Stimulated activated CD4-positive, alpha-beta T cell treated with anti-CD3 and anti-CD28 coated beads, Interleukin-15, amount 100 ng/mL, for 24 hours (primary cell): ENCODE measurements at places on chromosomes 6 and 20.
A peak's percentile ranks its signal among the peaks of the same experiment; 100 is the strongest.

DNA sequence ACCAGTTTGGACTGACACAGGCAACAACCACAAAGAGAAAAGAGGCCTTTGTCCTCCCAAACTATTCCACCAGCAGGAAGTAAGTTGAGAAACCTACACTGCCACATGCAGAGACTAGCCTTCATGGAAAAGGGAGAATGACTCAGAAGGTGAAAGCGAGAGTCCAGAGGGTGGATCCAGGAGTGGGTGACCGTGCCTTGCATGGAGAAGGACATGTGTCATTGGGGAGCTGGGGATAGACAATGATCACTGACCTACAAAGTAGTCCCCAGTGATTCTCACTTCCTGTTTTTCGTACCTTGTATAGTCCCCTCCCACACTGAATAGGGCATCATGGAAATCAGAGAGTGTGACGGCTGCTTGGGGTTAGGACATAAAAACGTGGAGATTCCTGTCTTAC, 91.9 kb downstream of the MYLK4 start:
- peak; percentile 6 for DNase-seq

DNA sequence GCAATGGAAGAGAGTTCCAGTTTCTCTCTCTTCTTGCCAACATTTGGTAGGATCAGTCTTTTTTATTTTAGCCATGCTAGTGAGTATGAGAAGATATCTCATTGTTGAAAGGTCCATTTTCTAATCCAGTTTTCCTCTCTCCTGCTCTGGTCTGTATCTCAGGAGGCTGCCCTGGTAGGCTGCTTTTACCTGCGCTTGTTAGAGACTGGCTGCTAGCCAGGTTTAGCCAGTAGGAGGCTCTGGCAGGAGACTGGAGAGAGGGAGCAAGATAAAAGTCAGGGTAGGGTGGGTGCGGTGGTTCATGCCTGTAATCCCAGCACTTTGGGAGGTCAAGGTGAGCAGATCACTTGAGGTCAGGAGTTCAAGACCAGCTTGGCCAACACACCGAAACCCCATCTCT, 68.6 kb upstream of the FOXP4 start:
- DNase-seq = no peak

- no peak for DNase-seq
Observed at GRCh38 chr6:130717657-130718056, 109.5 kb upstream of the SMLR1 start.

GRCh38 chr6:121544691-121545090, 109.2 kb downstream of the GJA1 start:
- DNase-seq = no peak

GRCh38 chr20:20003031-20003954, 13.9 kb upstream of the NAA20 start:
- peak; percentile 38 for DNase-seq

DNA sequence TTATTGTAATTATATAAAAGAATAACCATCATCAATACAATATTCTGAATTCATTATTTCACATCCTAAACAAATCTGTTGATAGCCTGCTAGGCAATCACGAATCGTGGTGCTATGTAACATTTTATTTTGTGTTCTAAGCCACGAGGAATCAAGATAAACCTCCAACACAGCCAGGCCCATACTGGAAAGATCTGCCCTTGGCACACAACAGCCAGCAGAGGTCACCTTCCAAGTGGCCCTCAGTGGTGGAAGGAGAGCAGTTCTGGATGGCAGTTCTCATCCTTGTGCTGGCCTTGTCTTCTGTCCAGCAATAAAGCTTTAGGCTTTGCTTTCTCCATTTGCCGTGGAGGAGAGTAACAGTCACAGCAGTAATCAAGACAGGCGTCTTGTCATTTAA, 13.2 kb downstream of the ZNF831 start:
- DNase-seq = no peak

- DNase-seq = peak; percentile 56
Observed at GRCh38 chr6:36912030-36912454, 26.3 kb downstream of the C6orf89 start.

GRCh38 chr20:64180673-64181072, 16.4 kb downstream of the MYT1 start:
- no peak for DNase-seq

DNA sequence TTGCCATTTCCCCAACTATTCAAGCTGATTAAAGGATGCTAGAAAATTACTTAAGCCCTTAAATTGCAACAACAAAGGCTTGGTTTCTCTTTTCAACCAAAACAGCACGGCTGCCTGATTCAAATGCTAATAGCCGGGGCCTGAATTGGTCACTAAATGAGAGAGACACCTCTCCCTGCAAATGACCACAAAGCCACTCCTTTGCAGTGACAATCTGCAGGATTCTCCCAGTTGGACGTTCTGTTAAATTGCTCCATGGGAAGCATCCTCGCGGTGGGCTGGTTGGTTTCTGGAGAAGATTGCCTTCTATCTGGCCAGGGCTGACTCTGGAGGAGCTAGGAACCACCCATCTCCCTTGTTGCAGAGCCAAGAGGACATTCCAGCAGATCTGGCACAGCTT, 29.7 kb upstream of the TBXT start:
- no peak for DNase-seq

DNA sequence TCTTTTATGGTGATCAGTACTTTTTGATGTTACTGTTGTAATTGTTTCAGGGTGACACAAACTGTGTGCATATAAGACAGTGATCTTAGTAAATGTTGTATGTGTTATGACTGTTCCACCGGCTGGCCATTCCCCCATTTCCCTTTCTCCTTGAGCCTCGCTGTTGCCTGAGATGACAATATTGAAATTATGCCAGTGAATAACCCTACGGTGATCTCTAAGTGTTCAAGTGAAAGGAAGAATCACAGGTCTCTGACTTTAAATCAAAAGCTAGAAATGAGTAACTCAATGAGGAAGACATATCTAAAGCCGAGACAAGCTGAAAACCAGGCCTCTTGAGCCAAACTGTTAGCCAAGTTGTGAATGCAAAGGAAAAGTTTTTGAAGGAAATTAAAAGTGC, 32.3 kb downstream of the TULP4 start:
- no peak for DNase-seq

DNA sequence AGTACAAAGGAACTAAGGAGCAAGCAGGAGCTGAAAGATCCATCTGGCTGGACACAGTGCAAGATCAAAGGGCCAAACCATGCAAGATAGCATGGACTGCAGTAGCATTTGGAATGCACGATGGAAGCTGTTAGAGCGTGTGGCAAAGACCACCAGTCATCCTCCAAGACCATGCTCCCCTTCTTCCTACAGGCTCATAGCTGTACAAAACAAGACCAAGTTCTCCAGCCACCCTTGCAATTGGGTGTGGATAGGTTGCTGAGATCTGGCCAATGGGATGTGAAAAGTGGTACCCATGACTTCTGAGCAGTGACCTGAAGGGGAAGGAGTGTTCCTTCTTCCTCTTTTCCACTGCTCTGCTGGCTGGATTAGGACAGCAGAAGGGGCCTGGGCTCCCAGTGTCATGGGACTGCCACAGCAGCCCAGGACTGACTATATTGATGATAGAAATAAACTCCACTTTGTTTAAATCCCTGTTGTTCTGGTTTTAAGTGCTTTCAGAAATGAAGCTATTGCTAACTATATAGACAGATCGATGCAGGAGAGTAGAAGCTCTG, 64.9 kb downstream of the SLC22A23 start:
- no peak for DNase-seq

DNA sequence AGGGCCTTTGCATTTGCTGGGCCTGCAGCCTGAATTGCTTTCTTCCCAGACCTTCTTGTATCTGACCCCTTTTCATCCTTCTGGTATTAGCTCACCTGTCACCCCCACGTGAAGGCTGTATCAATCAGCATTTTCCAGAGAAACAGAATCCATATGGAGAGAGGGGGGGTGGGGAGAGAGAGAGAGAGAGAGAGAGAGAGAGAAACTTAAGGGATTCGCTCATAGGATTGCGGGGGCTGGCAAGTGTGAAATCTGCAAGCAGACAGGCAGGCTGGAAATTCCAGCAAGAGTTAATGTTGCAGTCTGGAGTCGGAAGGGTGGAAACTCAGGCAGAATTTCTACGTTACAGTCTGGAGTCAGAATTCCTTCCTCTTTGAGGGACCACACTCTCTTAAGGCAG, 410.7 kb upstream of the SULF2 start:
- DNase-seq = no peak

DNA sequence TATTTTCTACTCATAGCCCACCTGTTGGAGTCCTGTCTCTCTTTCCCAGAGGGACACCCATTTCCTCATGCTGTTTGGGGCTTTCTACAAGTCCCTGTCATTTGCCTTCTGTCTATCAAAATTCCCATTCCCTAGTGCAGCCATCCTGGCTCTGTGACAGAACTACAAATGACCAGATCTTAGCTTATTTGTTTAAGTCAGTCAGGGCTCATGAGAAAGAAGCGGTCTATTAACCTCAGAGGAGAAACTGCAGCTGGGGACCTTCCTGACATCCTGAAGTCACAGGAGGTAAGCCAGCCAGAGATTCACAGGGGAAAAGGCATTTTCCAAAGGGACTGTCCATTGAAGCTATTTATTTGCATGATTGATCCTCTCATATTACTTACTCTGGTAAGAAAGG, 1.7 kb upstream of the COL9A1 start:
- no peak for DNase-seq

- DNase-seq = no peak
Observed at GRCh38 chr20:51036226-51036625, 13.3 kb upstream of the KCNG1 start.

- no peak for DNase-seq
Observed at GRCh38 chr20:4484379-4484997, 237.2 kb upstream of the PRND start.

GRCh38 chr6:43926634-43927531, 156.9 kb downstream of the VEGFA start:
- DNase-seq = no peak

DNA sequence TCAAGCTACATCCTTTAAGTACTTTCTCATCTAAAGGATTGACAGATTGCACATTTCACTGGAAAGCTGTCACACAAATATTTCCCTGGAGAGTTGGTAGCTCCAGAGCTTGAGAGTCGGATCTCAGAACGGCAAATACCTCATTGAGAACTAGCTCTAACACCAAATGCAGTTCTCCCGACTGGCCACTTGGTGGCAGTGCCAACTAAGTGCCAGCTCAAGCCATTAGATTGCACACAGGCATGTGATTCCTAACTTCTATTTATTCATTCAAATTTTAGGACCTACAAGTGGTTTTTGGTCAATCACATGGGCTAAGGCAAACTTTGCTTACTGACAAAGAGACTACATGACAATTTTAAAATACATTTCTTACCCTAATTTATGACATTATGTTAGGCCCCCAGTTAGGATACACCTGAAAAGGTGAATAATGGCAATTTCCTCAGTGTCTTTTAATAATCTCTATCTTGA, 7.9 kb upstream of the MCHR2 start:
- DNase-seq = peak; percentile 37

DNA sequence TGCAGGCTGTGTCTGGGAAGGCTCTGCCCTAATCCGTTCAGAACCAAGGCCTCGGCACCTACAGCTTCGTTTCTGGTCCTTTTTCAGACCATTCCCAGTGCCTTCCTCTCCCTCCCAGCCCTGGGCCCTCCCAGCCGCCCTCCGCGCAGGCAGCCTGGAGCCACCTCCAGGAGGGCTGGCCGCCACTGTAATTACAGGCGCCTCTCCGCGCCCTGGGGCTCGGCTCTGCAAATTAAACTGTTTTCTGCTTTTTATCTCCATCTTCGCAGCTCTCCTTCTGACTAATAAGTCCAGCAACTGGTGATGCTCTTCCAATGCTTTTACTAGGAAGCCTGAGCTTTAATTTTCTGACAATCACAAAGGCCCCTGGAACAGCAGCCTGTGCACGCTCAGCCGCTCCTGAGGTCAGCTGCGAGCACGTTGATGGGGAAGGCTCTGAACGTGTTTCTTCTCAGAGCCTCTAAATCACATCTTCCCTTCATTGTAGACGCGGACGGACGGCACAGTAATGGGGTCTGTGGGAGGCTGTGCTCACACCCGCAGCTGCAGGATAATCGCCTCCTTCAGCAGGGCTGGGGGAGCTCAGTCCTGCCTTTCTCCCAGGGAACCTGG, 194.6 kb downstream of the DLL1 start:
- no peak for DNase-seq

- no peak for DNase-seq
Observed at GRCh38 chr20:39893003-39893685, 795.9 kb downstream of the MAFB start.

DNA sequence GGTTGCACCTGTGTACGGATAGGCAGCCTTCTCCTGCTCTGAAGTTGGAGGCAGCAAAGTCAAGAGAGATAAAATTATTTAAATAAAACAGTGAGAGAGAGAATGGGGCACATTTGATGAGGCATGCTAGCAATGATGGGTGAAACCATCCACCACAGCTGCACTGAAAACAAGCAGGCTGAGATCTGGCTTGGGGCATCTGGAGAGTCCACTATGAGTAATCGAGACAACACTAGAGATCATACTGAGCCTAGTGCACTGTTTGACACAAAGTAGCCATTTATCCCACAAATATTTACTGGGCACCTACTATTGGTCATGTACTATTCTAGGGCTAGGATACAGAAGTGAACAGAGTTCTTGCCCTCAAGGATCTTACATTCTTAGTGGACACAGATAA, 66.4 kb downstream of the DZANK1 start:
- DNase-seq = no peak

- no peak for DNase-seq
Observed at GRCh38 chr20:47273591-47274235, 82.8 kb downstream of the ZMYND8 start.

DNA sequence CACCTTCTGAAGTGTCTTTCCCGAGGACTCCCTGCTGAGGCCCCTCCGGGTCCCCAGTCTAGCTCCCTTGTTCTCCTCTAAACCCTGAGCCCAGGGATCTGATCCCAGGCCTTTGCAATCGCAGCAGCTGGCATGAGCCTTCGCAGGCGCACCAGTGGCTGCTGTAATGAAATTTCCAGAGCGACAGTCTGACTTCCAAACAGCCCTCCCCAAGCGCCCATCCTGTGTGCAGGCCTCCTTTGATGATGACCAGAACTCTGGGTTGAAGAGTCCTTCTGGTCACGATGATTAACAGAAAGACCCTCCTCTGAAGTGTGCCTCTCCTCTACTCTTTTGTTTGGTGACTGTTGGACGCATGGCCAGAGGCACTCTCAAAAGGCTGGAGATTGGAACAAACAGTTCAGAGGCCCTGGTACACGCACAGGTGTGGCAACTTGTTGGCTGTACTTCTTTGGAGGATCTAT, 89.1 kb upstream of the MPC1 start:
- DNase-seq = no peak

- DNase-seq = no peak
Observed at GRCh38 chr6:134491477-134491876, 173.6 kb upstream of the SGK1 start.

GRCh38 chr20:1478566-1478965, 11.9 kb upstream of the NSFL1C start:
- DNase-seq = no peak

- peak; percentile 30 for DNase-seq
Observed at GRCh38 chr6:166307082-166308032, 835 bp downstream of the PRR18 start.
